Stimulated activated CD8-positive, alpha-beta memory T cell treated with anti-CD3 and anti-CD28 coated beads, Interleukin-7, amount 100 ng/mL, for 48 hours (primary cell): ENCODE measurements at places on chromosomes 6 and 20.

GRCh38 chr6:160088784-160089533 lies 32.7 kb upstream of the SLC22A1 start:
- DNase-seq = no peak

- DNase-seq = no peak
Observed at GRCh38 chr6:72286911-72287311, 335.0 kb upstream of the KCNQ5 start.

DNA sequence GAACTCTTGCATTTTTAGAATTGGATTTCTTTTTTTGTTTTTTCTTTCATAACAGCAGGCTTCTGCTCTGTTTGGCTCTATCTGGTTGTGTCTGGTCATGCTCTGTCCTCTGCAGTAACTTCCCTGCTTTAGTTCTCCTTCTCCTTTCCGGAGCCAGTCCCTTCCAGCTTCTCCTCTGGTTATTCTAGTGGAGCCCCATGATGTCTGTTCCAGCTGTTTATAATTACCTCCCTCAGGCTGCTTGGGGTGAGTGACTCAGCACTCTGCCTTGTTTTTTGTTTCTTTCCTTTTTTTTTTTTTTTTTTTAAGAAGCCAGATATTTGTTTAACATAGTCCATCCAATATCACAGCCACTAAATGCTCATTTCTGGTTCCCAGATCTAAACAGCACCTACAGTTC lies 409.6 kb downstream of the MAFB start:
- no peak for DNase-seq

GRCh38 chr6:114090626-114091025 lies 119.7 kb upstream of the HDAC2 start:
- no peak for DNase-seq

DNA sequence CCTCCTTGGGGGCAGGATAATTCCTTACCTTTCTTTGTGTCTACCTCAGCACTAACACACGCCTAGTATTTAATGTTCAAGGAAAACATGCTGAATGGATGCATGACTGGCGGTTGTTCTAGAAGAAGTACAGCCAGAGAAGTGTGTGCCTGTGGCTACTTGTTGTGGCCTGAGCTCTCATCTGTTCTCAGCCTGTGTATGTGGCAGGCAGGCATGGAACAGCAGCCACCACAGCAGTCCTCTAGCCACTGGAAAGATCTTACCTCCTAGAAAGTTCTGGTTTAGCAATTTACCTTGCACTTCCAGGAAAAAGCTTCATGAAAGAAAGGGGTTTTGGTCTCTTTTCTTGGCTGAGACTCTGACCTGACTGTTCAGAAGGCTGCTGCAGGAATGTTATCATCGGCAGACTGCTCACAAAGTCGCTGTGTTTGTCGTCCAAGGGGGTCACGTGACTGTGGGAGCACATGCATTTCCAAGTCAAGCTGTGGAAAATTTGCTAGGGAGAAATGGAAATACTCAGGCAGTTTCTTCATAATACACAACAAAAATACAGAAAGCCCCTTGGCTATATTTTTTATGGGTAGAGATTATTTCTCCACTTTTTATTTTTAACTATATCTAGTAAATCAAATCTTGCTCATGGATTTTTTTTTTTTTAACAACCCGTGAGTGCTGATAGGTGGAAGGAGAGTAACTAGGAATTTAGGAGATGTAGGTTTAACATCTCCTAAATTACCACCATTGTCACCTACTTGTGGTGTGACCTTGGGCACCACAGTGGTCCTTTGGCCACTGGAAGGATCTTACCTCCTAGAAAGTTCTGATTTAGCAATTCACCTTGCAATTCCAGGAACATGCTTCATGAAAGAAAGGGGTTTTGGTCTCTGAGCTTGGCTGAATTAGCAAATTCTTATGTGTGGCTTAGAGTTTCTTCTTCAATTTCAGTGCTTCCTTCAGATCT lies 110.8 kb upstream of the GPR6 start:
- DNase-seq = no peak

DNA sequence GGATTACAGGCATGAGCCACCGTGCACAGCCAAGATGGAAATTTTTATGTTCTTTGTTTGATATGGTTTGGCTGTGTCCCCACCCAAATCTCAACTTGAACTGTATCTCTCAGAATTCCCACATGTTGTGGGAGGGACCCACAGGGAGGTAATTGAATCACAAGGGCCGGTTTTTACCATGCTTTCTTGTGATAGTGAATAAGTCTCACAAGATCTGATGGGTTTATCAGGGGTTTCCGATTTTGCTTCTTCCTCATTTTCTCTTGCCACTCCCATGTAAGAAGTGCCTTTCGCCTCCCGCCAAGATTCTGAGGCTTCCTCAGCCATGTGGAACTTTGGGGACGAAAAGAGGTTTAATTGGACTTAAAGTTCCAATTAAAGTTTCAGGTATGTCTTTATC lies 14.6 kb downstream of the EEF1A1 start:
- DNase-seq = no peak

GRCh38 chr20:59435518-59435917 lies 135.1 kb downstream of the EDN3 start:
- no peak for DNase-seq
